Left ventricle myocardium superior (tissue), 1 donor: ENCODE measurements at places on chromosomes 5 and 9. TPM values are rescaled to one million over a fixed set of nuclear protein-coding genes. Genes with fewer than 3 reads are reported as not detected.

Gene FBXL7
- 21.6 TPM for total RNA-seq

DNA sequence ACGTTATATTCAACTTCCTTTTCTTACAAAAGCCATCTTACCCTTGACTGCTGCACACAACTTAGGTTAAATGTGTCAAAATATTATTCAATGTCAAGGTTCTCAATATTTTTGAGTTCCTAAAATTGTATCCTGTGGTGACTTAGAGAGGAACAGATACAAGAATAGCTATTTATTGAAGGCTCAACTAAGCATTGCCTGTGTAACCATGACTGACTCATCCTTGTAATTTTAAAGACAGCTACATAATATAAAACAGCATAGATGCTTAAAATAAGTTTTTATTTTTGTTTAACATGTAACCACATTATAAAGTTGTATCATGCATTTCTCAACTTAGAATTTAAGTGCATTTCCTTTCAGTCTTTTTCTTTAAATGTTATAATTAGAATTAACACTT is 312.9 kb upstream of the RGMB start:
- DNase-seq = no peak

Gene SVEP1
- 5.7 TPM for total RNA-seq

DNA sequence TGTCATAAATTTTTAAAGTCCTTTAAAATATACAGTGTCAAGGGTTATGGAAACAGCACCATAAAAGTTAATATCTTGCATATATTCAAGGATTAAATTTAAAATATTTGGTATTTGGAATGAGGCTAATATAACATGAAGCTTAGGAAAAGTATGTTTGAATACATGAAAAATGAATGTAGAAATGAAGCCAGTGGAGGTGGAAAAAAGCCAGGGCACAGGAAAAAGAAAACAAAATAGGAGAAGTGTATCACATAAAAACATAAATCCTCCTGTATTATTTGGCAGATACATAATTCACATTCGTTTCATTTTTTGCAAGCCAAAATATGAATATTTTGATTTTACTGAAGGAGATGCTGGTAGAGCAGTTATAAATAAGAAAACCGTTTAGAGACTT is 587.0 kb upstream of the ZNF608 start:
- no peak for DNase-seq

GRCh38 chr5:169706758-169707450 is 69.8 kb downstream of the DOCK2 start:
- DNase-seq = no peak
